Mesenteric fat pad (tissue), 1 donor: ENCODE measurements at places on chromosomes 3 and 15. TPM values are rescaled to one million over a fixed set of nuclear protein-coding genes. Genes with fewer than 3 reads are reported as not detected.

DNA sequence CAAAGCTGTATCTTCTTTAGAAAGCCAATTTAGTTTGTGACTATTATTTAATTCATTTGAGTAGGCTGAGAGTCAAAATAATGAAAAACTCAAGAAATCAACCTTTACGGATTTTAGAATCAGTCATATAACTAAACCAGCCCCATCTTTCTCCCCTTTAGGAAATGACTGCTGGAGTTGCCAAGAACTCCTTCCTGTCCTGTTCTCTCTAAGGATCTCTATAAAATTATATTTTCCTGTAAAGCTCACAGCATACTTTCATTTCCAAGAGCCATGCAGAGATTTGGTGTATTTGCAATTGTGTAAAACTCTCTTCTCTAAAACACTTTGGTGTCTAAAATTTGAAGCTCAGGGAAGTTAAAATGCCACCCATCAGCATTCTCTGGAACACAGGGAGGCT is 323.4 kb upstream of the GBE1 start:
- no peak for DNase-seq

DNA sequence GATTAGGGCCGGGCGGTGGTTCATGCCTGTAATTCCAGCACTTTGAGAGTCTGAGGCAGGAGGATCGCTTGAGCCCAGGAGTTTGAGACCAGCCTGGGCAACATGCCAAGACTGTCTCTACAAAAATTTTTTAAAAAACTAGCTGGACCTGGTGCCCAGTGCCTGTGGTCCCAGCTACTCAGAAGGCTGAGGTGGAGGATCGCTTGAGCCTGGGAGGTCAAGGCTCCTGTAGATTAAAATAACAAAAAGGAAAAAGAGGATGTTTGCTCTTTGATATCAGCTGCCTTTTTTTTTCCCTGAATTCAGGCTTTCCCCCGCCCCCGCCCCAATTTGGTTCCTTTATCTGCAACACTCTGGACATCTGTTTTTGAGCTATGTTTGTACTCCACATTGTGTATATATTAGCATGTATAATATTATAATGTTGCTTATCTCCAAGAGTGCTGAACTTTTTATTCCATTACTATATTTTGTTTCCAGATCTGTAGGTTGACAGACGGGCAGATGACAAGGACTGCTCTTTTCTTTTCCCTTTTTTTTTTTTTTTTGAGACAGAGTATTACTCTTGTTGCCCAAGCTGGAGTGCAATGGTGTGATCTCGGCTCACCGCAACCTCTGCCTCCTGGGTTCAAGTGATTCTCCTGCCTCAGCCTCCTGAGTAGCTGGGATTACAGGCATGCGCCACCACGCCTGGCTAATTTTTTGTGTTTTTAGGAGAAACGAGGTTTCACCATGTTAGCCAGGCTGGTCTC is 4.6 kb downstream of the SNAP23 start:
- no peak for DNase-seq

- no peak for DNase-seq
Observed at GRCh38 chr3:24460974-24461373, 33.7 kb downstream of the THRB start.

DNA sequence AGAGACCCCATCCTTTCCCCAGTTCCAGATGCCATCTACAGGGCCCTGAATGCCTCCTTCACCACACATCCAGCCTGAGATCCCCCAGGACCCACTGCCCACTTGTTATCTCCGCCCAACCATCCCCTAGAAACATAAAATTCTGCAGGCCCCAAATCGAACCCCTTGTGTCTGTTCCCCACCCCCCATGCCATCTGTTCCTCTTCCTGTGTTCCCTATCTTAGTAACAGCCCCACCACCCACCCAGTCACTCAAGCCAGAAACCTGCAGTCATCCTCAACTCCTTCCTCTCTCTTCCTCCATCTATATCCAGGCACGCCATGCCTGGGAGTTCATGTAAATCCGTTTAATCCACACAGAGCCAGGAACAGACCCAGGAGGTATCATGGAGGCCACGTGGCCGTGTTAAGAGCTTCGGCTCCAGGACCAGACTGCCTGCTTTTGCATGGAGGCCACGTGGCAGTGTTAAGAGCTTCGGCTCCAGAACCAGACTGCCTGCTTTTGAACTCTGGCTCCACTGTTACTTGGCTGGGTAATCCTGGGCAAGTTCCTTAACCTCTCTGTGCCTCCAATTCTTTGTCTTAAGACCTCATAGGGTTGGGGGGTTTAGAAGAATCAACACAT is 4.8 kb downstream of the CSRNP1 start:
- DNase-seq, result no peak

DNA sequence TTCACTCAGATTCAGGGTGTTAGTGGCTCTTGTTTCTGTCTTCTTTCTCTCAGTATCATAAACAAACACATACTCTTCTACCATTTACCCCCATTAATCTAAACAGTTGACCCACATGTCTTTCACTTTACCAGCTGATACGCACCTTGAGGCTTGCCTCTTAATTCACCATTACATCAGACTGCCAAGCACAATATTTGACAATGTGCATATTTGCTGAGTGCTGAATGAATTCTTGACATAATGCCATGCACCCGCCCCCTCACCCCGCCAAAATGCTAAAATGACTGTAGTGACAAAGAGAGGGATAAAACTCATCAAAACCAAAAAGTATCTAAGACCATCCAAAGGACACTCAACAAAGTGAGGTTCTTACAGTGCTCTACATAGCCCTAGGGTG is 57.4 kb downstream of the NGLY1 start:
- no peak for DNase-seq

DNA sequence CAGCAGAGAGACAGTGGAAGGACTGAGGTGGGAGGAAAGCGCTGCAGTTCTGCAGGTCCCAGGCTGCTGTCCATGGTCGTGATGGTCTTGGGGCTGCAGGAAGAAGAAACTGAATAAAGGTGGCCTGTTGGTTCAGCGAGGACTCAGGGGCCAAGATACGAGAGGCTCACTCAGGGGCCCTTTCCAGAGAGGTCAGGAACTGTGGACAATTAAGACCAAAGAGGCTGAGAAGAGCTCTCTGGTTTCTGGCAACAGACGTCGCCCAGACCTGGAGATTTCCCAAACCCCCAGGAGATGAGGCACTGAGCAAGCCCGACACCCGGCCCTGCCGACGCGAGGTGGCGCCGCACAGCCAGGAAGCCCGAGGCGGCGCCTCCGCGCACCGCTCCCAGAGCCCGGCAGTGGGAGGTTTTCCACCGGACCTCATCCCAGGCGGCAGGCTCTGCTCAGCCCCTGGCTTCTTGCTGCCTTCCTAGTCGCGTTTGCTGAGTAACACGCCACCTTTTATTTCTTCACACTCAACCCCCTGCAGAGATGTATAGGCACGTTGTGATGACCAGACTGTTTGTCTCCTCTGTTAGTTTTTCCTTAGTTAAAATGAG is 56.4 kb upstream of the ARRDC4 start:
- DNase-seq, result no peak

DNA sequence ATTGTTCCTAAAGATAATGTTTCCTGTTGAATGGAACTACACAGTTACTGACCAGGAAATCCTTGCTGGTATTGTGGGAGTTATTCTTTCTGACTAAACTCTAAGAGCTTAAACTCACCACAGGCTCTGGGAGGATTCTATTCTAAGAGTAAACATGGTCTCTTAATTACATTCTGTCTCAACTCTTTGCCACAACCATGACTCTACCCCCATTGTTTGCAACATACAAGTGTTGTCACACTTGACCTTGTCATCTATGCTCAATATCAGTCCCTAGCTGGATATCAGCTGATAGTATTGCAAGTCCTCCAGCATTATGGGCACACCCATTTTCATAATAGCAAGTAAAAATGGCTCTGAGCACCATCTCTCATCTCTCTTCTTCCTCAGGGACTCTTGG is 29.6 kb upstream of the SECISBP2L start:
- no peak for DNase-seq

- no peak for DNase-seq
Observed at GRCh38 chr3:23928524-23928923, 11.6 kb downstream of the RPL15 start.

The KIF15 gene
- 0.42 TPM for total RNA-seq

The SEMA7A gene
- total RNA-seq, result 2.1 TPM

The FOXB1 gene
- not detected for total RNA-seq

The FHIT gene
- 8.5 TPM for total RNA-seq

The SLC28A1 gene
- 0.19 TPM for total RNA-seq

The DPPA2 gene
- not detected for total RNA-seq
